ENCODE measurements at places on chromosomes 4 and X.
A peak's percentile ranks its signal among the peaks of the same experiment; 100 is the strongest.

GRCh38 chr4:184281231-184282139 lies 63.8 kb upstream of the ENPP6 start:
- DNase-seq, result no peak

GRCh38 chr4:106565727-106566126 lies 197.1 kb upstream of the GIMD1 start:
- no peak for DNase-seq

DNA sequence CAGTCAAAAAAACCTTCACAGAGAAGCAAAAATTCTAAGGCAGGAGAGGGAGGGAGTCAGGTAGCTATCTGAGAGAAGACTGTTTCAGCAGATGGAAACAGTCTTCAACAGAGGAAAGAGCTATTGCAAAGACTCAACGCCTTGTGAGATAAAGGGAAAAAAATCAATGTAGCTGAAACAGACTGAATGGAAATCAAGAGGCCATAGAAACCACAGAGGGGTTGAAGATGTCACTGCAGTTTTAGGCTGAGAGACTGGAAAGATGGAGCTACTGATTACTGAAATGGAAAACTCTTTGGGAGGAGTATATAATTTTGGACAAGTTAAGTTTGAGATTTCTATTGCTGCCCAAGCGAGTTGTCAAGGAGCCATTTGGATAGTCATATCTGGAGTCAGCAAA lies 28.4 kb upstream of the CXCL8 start:
- DNase-seq, result no peak

- no peak for DNase-seq
Observed at GRCh38 chrX:23515028-23515427, 152.3 kb upstream of the PRDX4 start.

GRCh38 chr4:150799207-150799606 lies 215.9 kb downstream of the LRBA start:
- DNase-seq, result no peak

GRCh38 chr4:119197772-119198212 lies 14.7 kb upstream of the USP53 start:
- DNase-seq, result no peak

DNA sequence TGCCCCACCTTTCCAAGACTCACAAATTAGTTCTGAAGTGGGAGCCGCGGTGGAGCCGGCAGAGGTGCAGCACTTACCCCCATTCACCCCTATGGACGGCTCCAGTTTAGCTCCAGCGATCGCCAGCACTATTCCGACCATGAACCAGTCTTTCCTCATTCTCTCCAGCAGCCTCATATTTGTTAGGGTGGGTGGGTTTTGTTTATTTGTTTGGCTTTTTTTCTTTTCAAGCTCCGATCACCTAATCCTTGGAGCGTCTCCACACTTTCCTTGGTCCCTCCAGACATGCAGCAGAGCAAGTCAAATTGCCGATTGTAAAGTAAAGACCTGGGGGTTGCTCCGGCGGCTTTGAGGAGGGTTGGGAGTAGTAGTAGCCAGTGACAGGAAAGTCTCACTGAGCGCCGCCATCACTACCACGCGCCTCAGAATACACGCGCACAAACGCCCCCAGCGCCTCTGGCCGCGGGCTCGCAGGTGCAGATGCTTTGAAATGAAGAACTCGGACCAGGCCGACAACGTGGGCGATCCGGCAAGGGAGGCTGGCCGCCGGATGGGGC lies at the start of gene SLC10A7:
Gene SLC10A7 (minus strand): TSS at position 400 of the 557 bp plus-strand sequence. CDS start 223 bp downstream, at position 177.
- DNase-seq, result peak; percentile 63

GRCh38 chr4:54104907-54105306 lies 4.9 kb downstream of the GSX2 start:
- no peak for DNase-seq

- no peak for DNase-seq
Observed at GRCh38 chrX:3787856-3788255, 74.4 kb upstream of the PRKX start.

- no peak for DNase-seq
Observed at GRCh38 chrX:17706676-17707075, 30.6 kb upstream of the SCML1 start.

- no peak for DNase-seq
Observed at GRCh38 chr4:168659741-168660465, 163.1 kb downstream of the PALLD start.

DNA sequence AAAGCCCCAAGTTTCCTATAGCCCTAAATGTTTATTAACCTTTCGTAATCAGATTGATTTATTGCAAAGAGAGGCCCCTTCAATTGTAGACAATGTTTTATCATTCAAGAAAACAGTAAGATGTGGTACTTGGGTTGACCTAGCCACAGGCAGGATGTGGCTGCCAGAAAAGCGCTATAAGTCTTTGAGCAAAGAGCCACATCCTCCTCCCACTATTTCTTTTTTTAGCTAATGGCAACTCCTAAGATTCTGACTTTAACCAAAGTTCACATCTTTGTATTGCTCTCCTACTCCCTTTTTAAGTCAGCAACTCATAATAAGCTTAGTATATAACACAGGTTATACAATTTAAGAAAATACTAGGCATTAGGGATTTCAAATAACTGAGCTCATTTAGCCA lies 70.7 kb upstream of the PPP3CA start:
- peak; percentile 52 for DNase-seq

DNA sequence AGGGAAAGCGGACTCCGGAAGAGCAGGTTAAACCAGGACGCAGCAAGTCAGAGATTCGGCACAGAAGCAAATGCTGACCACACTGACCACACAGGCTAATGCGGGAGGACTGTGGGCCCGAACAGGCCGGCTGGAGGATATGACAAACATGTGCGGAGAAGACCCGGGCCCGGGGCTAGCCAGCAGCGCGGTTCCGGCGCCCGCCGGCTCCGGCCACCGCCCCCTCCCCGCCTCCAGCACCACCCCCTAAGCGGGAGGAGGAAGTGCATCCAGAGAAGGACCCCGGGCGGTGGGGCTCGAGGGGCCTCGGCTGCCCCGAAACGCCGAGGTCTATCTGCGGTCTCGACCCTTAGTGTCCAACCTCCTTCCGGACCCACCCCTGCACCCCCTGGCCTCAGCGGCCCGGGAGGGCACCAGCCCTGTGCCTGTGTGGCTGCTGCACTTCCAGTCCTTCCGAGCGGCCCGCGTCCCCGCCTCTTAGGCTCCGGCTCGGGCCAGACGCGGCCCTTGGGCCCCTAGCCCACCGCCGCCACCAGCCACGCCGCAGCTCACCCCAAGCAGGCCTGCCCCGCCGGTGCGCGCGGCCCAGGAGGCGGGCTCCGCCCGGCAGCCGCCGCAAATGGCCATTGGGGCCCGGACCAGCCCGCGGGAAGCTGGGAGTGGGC lies 2.1 kb downstream of the ELOVL6 start:
- DNase-seq, result peak; percentile 18

DNA sequence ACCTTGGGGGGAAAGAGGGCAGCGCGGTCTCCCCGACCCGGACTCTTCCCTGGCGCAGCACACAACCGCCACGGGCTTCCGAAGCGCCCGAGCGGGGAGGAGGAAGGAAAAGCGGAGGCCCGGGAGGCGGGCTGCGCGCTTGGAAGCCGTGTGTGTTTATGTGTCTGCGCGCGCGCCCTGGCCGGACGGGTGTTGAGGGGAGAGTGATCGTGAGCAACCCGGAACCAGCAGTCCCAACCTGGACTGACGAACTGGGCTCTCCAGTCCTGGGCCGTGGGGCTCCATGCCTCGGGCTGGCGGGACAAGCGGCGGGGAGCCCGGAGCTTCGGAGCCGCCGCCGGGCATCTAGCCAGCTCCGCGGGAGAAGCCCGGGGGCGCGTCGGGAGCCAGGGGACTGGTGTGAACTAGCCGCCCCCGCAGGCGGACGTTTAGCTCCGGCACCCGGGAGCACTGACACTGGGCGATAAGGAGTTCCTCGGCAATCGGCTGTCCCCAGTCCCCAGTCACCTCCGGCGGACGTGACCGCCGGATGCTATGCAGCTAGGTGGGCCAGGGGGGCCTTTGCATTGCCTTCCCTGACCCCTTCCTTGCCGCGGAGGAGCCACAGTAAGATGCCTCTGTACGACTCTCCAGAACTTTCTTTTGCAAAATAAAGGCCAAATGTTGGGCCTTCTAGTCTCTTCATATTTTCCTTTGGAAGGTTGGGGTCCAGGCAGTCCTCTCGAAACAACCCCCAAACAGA lies 74.8 kb upstream of the BCOR start:
- DNase-seq, result no peak

DNA sequence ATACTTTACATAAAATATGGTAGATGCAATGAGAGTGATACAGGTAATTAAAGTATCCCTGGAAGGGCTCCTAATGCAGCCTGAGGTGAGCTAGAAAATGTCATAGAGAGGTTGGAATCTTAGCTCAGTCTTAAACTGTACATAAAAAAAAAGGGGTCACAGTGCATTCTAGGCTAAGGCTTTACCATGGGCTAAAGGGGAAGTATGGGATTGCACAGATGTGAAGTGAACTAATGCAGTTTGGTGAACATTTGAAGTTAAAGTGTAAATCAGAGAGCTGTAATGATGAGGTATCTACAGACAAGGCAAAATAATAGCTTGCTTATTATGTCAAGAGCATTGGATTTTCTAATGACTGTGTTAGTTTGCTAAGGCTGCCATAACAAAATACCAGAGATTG lies 405.9 kb downstream of the ADGRL3 start:
- DNase-seq, result no peak

DNA sequence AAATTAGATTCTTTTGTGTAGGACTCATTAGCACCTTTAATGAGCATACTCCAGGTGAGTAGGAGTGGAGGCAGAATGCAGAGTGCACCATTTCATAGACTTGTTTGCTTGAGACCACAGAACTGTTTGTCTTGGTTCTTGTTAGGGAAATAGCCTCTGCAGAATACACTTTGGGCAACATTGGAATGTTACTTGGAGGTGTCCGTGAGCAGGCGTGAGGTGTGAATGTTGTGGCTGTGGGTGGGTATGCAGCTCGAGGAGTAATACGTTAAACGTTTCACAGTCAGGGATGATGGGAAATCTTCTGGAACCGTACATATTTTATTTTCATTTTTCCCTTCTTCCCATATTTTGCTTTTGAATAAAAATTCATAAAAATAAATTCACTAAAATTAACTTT lies 31.6 kb downstream of the PAQR3 start:
- DNase-seq, result no peak

- no peak for DNase-seq
Observed at GRCh38 chrX:154599531-154599930, 14.6 kb downstream of the CTAG1A start.

GRCh38 chr4:7120341-7120740 lies 52.5 kb upstream of the GRPEL1 start:
- no peak for DNase-seq

GRCh38 chr4:11418610-11419009 lies 10.1 kb downstream of the HS3ST1 start:
- DNase-seq, result no peak

- DNase-seq, result no peak
Observed at GRCh38 chr4:65019775-65020174, 610.5 kb upstream of the TECRL start.

DNA sequence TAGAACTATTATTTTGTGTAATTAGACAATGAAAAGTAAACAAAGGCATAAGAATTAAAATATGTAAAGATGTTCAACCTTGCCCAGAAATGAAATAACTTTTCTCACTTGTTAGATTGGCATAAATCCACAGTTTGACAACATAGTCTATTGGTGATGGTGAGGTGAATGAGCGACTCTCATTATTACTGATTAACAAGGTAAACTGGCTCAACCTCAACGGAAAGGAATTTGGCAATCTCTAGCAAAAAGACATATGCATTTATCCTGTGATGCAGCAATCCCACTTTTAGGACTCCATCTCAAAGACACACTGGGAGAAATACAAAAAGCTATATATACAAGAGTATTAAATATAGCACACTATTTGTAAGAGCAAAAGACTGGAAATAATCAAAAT lies 22.3 kb downstream of the UBA6 start:
- DNase-seq, result no peak

GRCh38 chrX:120604361-120604782 lies 471 bp downstream of the MCTS1 start:
- peak; percentile 47 for DNase-seq

DNA sequence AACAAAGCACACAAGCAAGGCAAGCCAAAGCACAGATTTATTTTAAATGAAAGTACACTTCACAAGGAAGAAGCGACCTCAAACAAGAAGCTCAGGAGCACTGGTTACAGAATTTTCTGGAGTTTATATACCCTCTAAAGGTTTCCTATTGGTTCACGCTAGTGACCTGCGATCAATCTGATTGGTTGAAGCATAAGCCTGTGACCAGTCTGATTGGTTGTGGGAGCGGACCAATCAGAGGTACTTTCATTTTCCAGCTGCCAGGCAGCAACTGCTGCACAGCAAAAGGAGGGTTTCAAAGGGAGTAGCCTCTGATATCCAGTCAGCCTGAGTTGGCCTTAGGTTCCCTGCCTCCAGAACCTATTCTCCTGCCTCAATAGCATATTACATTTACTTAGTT lies 4.6 kb upstream of the AREG start:
- no peak for DNase-seq

DNA sequence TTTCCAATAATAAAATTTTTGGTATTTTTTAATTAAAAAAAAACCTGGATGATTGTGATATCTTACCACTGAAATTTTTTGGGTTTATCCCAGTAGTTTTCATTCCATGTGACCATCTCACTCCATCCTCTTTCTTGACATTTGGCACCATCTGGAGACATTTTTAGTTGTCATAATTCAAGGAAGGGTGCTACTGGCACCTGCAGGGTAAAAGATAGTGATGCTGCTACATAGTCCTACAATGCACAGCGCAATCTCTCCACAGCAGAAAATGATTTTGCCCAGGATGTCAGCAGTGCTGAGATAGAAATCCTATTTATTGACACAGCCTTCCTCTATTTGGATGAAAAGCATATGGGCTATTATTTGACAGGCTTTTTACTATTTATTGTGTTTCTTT lies 79.3 kb downstream of the RBPJ start:
- DNase-seq, result no peak

GRCh38 chr4:65450899-65451298 lies 219.4 kb downstream of the EPHA5 start:
- no peak for DNase-seq

GRCh38 chr4:2995546-2996265 lies 32.3 kb downstream of the GRK4 start:
- no peak for DNase-seq

DNA sequence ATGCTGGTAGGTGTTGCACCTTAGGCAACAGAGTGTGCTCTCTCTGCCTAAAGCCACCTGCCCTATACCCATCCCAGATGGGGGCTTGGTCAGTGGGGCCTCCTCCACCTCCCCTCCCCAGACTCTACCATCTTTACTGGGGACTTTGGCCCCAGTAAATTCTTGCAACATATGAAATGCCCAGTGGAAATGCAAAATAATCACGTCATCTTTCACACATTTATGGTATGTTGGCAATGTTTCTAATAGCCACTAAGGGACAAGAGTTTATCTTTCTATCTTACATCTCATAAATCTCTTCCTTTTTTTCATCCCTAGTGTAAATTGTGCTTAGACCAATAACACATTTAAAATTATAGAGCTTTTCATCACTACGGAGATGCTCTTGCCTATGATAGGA lies 103.0 kb upstream of the MAML3 start:
- DNase-seq, result no peak
